AG04450 (cell line): ENCODE measurements at places on chromosomes 11 and 22. TPM values are rescaled to one million over a fixed set of nuclear protein-coding genes. Genes with fewer than 3 reads are reported as not detected.

The SEPTIN5 gene
- polyA plus RNA-seq, result 13.1 and 15.5 TPM in 2 replicates

The SLC35E4 gene
- 2.8 and 3.4 TPM in 2 replicates for polyA plus RNA-seq

GRCh38 chr11:124481365-124482323 is 36.1 kb upstream of the OR8B8 start:
- peak; percentile 10 for DNase-seq

GRCh38 chr11:86355256-86355655 is 19.4 kb upstream of the CCDC81 start:
- DNase-seq, result no peak

The MYO18B gene
- not detected in 2 replicates for polyA plus RNA-seq

- DNase-seq, result no peak
These were observed 2.2 kb upstream of the DDX10 start for GRCh38 chr11:108662700-108663099.

The OR51E2 gene
- 0.77 and 0.79 TPM in 2 replicates for polyA plus RNA-seq

DNA sequence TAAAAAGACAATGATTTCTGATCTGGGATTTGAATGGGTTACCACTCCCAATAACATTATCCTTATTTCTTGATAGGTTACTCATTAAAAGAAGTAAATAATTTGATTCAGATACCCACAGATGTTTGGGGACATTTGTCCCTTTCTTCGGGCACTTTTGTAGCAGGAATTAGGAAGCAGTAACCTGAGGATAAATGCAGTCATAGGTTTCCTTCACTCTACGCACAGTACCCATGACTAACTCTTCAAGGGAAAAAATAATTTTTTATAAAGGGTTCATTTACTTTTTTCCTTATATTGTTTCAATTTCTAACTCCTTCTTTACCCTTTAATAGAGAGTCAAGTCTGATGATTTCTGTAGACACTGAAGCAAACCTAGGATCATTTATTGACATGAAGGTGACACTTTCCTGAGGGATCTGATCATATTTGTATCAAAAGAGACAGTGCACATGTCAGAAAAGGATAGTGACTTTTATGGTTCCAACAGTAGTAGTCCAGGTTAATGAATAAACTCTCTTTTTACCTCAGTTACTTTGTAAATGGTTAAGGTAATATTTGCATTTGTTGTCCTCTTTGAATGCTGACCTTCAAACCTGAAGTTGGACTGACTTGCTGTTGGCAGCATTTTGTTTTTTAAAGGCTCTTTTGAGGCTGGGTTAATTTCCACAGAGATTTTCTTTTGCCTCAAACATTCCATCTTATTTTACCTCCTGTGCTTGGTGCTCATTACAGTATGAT is 1072.0 kb downstream of the LRRC4C start:
- no peak for DNase-seq

DNA sequence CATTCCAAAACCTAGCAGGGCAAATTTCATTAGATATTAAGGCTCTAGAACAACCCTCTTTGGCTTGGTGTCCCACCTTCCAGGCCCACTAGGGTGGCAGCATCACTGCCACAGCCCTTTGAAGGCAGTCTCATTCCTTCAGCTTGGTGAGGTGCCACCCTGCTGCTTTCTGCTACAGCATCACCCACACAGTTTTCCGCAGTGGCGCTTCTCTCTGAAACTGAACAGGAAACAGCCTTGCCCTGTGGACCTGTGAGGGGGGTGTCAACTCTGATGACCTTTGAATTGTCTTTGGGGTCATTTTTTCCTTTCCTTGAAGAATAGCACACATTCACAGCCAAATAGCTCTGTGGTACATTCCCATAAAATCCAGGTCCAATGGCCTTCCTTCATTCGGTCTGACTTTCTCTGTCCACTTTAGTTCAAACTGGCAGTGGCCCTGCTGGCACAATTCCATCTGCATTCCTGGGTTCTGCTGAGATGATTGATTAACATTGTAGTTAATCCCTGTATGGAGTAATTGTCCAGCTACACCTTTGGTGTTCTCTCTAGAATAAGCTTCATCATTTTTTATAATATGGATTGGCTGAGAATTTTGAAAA is 251.9 kb upstream of the FAT3 start:
- no peak for DNase-seq

- DNase-seq, result no peak
These were observed 12.2 kb upstream of the DDB2 start for GRCh38 chr11:47202576-47202975.

GRCh38 chr11:79506734-79507344 is 66.0 kb upstream of the TENM4 start:
- no peak for DNase-seq

GRCh38 chr22:22798232-22798616 is 89.4 kb upstream of the IGLL5 start:
- DNase-seq, result no peak

The LGALS1 gene
- 5,926 and 7,935 TPM in 2 replicates for polyA plus RNA-seq

GRCh38 chr11:73361953-73362776 is 14.0 kb upstream of the RELT start:
- no peak for DNase-seq

DNA sequence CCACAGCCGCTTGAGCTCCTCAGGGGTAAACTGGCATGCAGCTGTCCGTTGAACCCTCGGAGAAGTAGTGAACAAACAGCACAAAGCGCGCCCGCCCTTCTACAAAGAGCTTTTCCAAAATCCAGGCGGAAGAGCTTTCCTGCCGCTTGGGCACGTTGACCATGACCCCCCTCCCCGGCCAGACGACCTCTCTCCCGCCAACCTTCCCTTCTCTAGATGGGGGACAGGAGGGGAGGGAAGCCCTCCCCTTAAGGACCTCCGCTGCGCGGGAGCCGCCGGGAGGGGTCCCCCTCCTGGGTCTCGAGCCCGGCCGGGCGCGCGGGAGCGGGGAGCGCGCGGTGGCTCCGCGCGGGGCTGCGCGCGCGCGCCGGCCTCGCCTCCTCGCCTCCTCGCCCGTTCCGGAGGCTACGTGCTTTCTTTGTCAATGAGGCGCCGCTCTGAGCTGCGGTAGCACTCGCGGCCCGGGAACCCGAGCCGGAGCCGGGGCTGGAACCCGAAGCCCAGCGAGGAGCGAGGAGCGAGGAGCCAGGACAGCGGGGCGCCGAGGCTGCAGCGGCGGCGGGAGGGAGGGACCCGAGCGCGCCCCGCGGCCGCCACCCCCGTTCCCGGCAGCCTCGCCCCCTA is 118.6 kb downstream of the HIPK3 start:
- no peak for DNase-seq

- DNase-seq, result no peak
These were observed 23.8 kb downstream of the IGHMBP2 start for GRCh38 chr11:68927280-68928135.

DNA sequence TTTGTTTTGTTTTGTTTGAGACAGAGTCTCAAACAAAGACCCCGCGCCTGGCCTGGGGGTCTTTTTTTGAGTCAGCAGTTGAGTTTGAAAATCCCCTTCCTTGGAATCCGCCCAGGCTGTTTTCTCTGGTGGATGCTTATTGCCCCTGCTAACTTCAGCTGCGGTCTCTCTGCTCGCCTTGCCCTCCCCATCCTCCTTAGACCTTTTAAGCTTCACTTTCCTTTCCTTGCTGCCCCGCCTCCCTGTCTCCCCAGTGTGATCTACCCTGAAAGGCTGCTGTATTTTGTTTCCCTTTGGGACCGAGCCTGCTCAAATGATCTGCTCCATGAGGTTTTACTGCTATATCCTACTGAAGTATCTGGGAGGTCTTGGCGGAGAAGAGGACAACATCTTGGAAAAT is 2.5 kb downstream of the USP18 start:
- no peak for DNase-seq

GRCh38 chr11:69594481-69594880 is 46.5 kb upstream of the CCND1 start:
- DNase-seq, result no peak

GRCh38 chr11:1930462-1930830 is 10.9 kb downstream of the TNNT3 start:
- no peak for DNase-seq

DNA sequence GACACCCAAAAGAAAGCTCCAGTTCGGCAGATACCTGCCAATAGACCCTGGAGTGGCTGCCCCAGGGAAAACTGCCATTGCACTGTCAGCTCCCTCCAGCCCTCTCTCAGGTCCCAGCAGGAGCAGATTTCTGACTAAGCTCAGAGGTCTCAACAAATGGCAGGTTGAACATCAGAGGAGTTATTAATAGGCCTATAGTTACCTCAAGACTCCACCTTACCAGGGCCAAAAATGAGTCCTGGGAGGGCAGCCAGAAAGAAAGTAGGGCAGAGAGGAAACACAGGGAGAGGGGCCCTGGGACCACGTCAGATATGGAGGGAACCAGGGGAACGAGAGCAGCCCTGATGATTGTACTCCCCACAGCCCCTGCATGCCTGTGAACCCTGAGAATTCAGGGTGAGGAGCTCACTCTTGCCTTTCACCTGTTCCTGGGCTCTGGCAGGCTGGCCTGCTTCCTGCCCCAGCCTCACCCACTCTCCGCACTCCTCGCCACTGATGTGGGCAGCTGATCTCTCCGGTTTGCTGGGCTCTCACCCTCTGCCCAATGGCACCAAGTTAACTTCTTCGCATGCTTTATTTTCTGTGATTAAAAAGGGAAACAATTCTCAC is 4.3 kb upstream of the RGL4 start:
- DNase-seq, result no peak

The MSANTD2 gene
- 7.6 and 9.8 TPM in 2 replicates for polyA plus RNA-seq

- no peak for DNase-seq
These were observed 148.3 kb upstream of the RASSF10 start for GRCh38 chr11:12860827-12861226.

The CCDC15 gene
- 0.73 and 1.1 TPM in 2 replicates for polyA plus RNA-seq

- no peak for DNase-seq
These were observed 5.4 kb downstream of the LDLRAD3 start for GRCh38 chr11:35949242-35949641.

DNA sequence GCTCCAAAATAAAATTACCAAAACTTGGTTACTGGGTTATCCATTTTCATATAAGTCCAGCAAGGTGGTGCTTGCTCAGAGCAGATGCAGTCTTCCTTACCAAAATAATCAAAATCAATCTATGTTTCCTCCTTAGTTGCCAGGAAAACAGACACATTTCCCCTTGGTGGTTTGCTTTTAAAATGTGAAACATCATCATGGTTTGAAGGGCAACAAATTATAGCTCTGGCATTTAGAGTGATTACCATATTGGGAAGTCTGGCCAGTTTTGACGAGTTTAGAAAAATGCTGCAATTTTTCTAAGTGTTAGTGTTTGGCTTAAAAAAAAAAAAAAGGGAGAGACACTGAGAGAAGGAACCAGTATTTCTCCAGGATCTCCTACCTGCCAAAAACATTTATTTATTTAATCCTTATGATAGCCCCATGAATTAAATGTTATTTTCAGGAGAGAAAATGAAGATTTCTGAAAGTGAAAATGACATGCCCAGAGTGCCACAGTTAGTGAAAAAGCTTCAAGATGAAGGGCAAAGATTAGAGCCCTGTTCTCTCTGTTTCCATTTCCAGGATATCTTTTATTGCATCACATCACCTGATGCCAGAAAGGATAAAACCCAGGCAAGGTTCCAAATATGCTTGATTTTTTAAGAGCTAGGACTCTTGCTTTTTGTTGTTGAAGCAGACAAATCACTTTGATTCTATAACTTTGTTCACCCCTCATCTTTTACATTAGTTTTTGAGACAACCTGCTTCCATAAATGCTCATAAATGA is 29.6 kb upstream of the TBCEL start:
- no peak for DNase-seq

- DNase-seq, result no peak
These were observed 7.4 kb downstream of the AIFM3 start for GRCh38 chr22:20974336-20974955.

- DNase-seq, result no peak
These were observed 7.6 kb downstream of the CLPB start for GRCh38 chr11:72426758-72427157.

The MUC15 gene
- not detected in 2 replicates for polyA plus RNA-seq

The C1QTNF5 gene
- 8.3 and 10.9 TPM in 2 replicates for polyA plus RNA-seq

GRCh38 chr22:37930270-37930951 is 23.0 kb downstream of the C22orf23 start:
- no peak for DNase-seq

GRCh38 chr11:131744847-131745246 is 374.4 kb downstream of the NTM start:
- DNase-seq, result peak; percentile 75

The CRYBB2 gene
- 1.7 and 2.7 TPM in 2 replicates for polyA plus RNA-seq

- DNase-seq, result no peak
These were observed 44.9 kb downstream of the EXT2 start for GRCh38 chr11:44140372-44140771.

DNA sequence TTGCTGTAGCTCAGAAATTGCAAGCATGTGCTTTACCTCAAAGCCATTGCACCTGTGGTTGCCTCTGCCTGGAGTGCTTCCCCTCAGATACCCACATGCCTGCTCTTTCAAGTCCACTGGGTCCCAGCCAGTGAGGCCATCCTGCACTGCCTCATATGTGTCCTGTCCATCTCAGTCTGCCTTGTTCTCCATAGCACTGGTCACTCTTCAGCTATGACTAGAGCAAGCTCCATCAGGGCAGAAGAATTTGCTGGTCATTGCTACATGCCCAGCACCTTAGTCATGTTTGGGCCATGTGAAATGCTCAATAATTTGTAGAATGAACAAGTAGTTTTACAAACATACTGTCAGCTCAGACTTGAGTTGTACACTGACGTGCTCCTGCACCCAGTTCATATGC is 64.4 kb upstream of the HORMAD2 start:
- DNase-seq, result peak; percentile 81

DNA sequence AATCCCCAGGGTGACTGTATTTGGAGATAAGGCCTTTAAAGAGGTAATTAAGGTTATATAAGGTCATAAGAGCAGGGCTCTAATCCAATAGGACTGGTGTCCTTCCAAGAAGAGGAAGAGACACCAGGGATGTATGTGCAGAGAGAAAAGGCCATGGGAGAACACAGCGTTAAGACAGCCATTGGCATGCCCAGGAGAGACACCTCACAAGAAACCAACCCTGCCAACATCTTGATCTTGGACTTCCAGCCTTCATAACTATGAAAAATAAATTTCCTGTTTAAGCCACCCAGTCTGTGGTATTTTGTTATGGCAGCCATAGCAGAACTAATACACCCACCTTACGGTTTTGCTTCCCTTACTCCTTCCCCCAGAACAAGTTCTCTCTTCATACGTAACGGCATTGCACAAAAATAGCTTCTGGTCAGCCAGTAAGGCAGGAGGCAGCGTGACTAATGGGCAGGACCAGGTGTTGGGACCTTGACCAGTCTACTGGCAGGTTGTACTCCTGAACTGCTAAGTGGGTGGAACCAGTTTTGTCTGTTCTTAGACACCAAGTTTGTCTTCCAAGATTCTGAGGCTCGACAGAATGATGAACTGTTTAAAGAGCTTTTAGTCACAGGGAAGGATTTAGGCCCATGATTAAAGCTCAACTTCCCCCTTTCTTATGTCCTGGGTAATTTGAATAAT is 31.9 kb upstream of the UPB1 start:
- no peak for DNase-seq

The MS4A15 gene
- polyA plus RNA-seq, result not detected in 2 replicates

The P4HA3 gene
- polyA plus RNA-seq, result 8.5 and 10.7 TPM in 2 replicates

The CREB3L1 gene
- 24.2 and 33.2 TPM in 2 replicates for polyA plus RNA-seq
